Uterus (tissue), 4 donors: ENCODE measurements at places on chromosomes 7 and 10. TPM values are rescaled to one million over a fixed set of nuclear protein-coding genes. Genes with fewer than 3 reads are reported as not detected.

The KIAA1549 gene
- 8.6 TPM for total RNA-seq

The ARHGAP12 gene
- 39.9 TPM for total RNA-seq

The SPDYE3 gene
- not detected for total RNA-seq

The SRRM3 gene
- 6.9 TPM for total RNA-seq

The VSTM2A gene
- total RNA-seq = not detected

The UTF1 gene
- total RNA-seq = not detected

DNA sequence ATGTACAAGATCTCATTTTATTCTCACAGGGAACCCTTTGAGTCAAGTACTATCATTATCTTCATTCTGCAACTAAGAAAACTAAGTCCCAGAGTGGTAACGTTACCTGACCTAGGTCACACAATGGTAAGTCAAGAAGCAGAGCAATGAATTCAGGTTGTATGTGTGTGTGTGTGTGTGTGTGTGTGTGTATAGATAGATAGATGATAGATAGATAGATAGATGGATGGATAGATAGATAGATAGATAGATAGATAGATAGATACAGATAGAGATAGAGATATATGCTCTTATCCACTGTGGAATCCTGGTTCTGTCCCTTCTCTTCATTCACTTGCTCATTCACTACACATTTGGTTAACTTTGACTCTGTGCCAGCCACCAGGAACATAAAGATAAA is 29.8 kb downstream of the ASAH2 start:
- no peak for DNase-seq
- no peak overlapping the region for H3K4me3 ChIP-seq
- H3K27me3 ChIP-seq = no peaks in the 10 kb centered on the region
- no peak overlapping the region for H3K27ac ChIP-seq

DNA sequence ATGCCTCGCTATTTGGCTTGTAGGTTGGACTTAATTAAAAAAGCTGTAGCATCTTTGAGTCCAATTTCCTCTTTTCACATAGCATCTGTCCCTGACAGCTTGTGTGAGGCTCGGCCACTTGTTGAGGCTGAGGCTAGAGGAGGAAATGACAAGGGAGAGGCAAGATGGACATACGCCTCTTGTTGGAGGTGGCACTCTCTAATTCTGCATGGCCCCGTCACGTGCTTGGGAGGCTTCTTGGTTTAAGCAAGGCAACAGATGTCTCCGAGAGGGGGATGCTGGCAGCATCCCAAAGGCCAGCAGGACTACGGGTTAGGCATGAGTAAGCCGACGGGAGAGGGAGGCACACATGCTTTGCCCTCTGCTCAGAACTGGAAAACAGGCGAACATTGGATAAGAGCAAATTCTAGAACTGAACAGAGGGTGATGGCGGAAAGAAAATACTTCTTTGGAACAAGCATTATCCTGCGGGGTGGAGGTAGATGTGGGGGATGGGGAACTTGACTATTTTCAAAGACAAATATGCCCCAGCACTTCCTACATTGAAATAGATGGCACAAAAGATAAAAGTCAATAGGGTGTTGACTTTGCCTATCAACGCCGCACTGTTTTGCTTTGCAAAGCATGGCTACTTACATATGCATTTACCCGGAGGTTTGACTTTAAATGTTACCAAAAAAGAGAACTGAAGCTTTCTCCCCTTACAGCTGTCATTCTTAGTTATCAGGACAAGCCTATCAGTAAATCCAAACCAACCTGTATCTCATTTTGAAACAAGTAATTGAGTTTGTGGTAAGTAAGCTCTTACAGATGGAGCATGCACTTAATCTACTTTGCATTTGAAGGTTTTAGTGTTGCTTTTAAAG is 94.8 kb downstream of the CHN2 start:
- H3K27me3 ChIP-seq = no peaks in the 10 kb centered on the region
- no peaks in the 10 kb centered on the region for H3K36me3 ChIP-seq
- no peak overlapping the region for H3K27ac ChIP-seq
- H3K4me1 ChIP-seq = no peaks in the 10 kb centered on the region
- no peak overlapping the region for H3K4me3 ChIP-seq
- DNase-seq = no peak

- H3K36me3 ChIP-seq = no peaks in the 10 kb centered on the region
- DNase-seq = no peak
- no peak overlapping the region for H3K4me3 ChIP-seq
- no peaks in the 10 kb centered on the region for H3K27me3 ChIP-seq
- H3K4me1 ChIP-seq = no peaks in the 10 kb centered on the region
Measured at GRCh38 chr7:155306673-155307470, 9.2 kb downstream of the INSIG1 start.

- H3K4me3 ChIP-seq = no peak overlapping the region
- no peaks in the 10 kb centered on the region for H3K27me3 ChIP-seq
- H3K36me3 ChIP-seq = no peaks in the 10 kb centered on the region
- H3K27ac ChIP-seq = no peak overlapping the region
- DNase-seq = no peak
Measured at GRCh38 chr10:111093741-111094380, 17.0 kb downstream of the ADRA2A start.

GRCh38 chr10:118256209-118256608 is 85.9 kb downstream of the FAM204A start:
- no peaks in the 10 kb centered on the region for H3K27me3 ChIP-seq
- no peak overlapping the region for H3K4me3 ChIP-seq
- no peaks in the 10 kb centered on the region for H3K4me1 ChIP-seq

DNA sequence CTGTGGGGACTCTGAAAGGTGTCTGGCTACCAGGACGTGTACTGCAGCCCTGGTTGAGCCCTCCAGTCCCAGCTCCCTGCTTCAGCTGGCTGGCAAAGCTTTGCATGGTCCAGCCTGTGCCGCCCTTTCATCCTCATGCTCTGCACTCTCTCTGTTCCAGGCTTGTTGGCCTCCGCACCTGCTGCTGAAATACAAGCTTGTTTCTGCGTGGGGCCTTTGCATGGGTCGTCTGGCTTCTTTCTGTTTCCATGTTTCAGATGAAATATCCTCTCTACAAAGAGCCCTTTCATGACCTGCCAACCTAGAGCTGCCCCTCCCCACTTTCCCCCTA is 45.9 kb downstream of the TSPAN15 start:
- no peaks in the 10 kb centered on the region for H3K4me1 ChIP-seq
- no peak overlapping the region for H3K27ac ChIP-seq
- no peak overlapping the region for H3K4me3 ChIP-seq
- no peaks in the 10 kb centered on the region for H3K36me3 ChIP-seq
- H3K27me3 ChIP-seq = no peaks in the 10 kb centered on the region

DNA sequence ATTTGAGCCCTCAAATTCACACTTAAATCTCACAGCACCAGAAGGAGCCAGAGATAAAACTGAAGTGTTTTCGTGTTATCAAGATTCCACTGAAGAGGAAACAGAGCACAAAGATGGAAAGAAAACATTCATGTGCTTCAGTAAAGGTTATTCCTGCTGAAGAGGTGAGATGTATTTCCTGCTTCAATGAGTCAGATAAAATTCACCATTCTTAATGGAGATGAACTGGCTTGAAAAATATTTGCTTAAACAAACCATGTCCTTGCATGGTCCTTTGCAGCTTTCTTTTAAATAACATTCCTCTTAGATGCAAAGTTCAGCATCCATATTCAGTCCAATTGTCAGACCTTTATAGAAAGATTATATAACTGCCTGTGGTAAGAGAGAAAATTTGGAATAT is 294.2 kb downstream of the IPMK start:
- H3K36me3 ChIP-seq = no peaks in the 10 kb centered on the region
- no peaks in the 10 kb centered on the region for H3K27me3 ChIP-seq
- no peak overlapping the region for H3K27ac ChIP-seq
- no peaks in the 10 kb centered on the region for H3K4me1 ChIP-seq
- H3K4me3 ChIP-seq = no peak overlapping the region

DNA sequence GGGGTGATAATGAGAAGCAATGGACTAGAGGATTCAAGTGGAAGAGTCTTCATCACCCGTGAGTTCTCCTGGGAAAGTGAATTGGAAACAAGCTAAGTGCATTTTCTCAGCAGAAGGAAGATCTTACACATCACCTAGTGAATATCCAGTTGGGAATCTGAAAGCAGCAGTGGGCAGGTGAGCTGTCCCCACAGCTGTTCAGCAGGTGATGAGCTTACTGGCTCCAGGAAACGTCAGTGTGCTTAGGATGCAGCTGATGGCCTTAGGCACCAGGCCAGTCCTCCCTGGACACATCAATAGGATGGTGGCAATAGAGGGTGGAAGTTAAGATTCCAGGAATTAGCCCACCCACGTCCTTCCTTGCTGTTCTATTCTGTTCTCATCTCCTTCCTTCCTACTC is 66.7 kb downstream of the NOD1 start:
- no peak for DNase-seq
- no peaks in the 10 kb centered on the region for H3K4me1 ChIP-seq
- H3K27me3 ChIP-seq = no peaks in the 10 kb centered on the region
- no peaks in the 10 kb centered on the region for H3K36me3 ChIP-seq
- no peak overlapping the region for H3K4me3 ChIP-seq

DNA sequence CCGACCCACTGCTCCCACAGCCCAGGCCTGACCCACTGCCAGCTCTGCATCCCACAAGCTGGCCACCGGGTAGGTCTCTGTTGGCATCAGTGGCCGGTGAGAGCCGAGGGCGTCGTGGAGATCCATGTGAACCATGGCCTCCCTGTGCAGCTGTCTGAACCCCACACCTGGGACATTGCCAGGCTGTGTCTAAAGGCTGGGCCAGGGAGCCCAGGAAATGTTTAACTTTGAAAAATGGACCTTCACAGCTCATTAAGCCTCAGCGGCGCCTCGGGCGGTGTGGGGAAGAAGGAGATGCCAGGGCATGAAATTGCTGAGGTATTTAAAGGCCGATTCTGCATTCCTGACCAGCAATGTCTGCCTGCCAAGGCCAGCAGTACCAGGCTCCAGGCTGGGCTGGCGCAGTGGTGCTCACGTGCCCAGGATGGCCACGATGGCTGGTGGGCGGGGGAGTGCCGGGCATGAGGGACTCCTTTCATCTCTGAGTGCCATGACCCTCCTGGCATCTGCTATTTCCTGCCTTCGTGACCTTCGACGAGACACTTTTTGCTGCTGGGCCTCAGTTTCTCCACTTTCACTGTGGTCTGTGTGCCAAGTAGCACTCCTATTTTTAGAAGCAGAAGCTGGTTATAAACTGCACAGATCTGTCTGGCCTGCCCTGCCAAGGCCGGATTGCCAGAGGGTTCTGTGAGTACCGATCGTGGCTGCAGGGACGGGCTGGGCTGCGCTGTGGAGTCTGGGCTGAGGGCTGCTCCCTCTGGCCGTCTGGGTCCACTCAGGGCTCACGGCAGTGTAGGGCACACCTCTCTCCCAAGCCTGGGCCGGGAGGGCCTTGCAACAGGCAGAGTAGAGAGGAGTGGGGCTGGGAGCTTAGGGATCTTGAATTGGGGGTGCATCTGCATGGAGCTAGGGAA is 21.8 kb downstream of the ELFN1 start:
- H3K4me1 ChIP-seq = no peaks in the 10 kb centered on the region
- H3K27me3 ChIP-seq = no peaks in the 10 kb centered on the region

- no peaks in the 10 kb centered on the region for H3K27me3 ChIP-seq
- no peaks in the 10 kb centered on the region for H3K36me3 ChIP-seq
- no peak for DNase-seq
- peak overlapping the region; percentile 93 for H3K27ac ChIP-seq
- peaks cover 2% of the 10 kb centered on the region for H3K4me1 ChIP-seq
Measured at GRCh38 chr10:32959006-32959920, 1.2 kb upstream of the ITGB1 start.

DNA sequence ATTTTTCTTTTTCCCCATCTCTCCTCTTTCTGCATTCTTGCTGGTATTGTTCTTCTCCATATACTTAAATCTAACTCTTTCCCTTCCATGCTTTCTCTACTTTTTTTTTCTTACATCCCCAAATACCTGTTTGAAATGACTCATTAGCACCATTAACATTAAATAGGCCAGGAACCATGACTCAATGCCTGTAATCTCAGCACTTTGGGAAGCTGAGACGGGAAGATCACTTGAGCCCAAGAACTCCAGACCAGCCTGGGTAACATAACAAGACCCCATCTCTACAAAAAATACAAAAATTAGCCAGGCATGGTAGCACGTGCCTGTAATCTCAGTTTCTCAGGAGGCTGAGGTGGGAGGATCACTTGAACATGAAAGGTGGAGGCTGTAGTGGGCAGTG is 1026.8 kb downstream of the GATA3 start:
- DNase-seq = no peak
- no peaks in the 10 kb centered on the region for H3K27me3 ChIP-seq
- H3K4me1 ChIP-seq = no peaks in the 10 kb centered on the region
- no peak overlapping the region for H3K27ac ChIP-seq
- no peaks in the 10 kb centered on the region for H3K36me3 ChIP-seq

- no peak overlapping the region for H3K4me3 ChIP-seq
- H3K27ac ChIP-seq = peak overlapping the region; percentile 35
- DNase-seq = no peak
- H3K27me3 ChIP-seq = no peaks in the 10 kb centered on the region
- no peaks in the 10 kb centered on the region for H3K36me3 ChIP-seq
Measured at GRCh38 chr10:34732926-34733325, 82.2 kb downstream of the PARD3 start.
